ENCODE measurements at places on chromosomes 11 and 22. TPM values are rescaled to one million over a fixed set of nuclear protein-coding genes. Genes with fewer than 3 reads are reported as not detected.
A peak's percentile ranks its signal among the peaks of the same experiment; 100 is the strongest.

- DNase-seq, result no peak
Observed at GRCh38 chr22:22909605-22910271, 22.1 kb downstream of the IGLL5 start.

The USH1C gene
- 5.3 TPM for total RNA-seq

The NNMT gene
- 871 TPM for total RNA-seq

The OR5B21 gene
- total RNA-seq, result not detected

- no peak for DNase-seq
Observed at GRCh38 chr11:134027671-134028070, 41.2 kb upstream of the JAM3 start.

The APOA1 gene
- not detected for total RNA-seq

DNA sequence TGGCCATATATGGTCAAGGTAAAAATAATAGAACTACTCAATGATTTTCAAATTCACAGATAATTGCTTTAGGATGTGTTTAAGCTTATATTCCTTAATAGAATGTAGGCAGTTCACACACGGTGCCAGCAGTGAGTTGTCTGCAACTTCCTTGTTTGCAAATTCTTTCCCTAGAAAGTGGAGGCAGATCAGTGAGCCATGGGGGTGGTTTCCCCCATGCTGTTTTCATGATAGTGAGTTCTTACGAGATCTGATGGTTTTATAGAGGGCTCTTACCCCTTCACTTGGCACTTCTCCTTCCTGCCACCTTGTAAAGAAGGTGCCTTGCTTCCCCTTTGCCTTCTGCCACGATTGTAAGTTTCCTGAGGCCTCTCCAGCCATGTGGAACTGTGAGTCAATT, 111.8 kb upstream of the LMO1 start:
- DNase-seq, result no peak

DNA sequence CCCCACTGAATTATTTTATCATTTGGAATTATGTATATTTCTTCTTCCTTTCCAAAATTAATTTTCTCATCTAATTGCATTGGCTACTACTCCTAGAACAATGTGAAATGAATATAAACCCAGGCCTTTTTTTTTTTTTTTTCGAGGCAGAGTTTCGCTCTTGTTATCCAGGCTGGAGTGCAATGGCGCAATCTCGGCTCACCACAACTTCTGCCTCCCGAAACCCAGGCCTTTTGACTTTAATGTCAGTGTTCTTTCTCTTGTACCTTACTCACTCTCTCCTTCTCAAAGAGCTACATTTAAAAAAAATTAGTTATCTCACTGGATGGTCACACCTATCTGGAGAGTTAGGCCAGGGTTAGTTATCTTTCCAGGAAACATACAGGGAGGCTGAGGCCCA, 35.3 kb upstream of the LRRC32 start:
- no peak for DNase-seq

DNA sequence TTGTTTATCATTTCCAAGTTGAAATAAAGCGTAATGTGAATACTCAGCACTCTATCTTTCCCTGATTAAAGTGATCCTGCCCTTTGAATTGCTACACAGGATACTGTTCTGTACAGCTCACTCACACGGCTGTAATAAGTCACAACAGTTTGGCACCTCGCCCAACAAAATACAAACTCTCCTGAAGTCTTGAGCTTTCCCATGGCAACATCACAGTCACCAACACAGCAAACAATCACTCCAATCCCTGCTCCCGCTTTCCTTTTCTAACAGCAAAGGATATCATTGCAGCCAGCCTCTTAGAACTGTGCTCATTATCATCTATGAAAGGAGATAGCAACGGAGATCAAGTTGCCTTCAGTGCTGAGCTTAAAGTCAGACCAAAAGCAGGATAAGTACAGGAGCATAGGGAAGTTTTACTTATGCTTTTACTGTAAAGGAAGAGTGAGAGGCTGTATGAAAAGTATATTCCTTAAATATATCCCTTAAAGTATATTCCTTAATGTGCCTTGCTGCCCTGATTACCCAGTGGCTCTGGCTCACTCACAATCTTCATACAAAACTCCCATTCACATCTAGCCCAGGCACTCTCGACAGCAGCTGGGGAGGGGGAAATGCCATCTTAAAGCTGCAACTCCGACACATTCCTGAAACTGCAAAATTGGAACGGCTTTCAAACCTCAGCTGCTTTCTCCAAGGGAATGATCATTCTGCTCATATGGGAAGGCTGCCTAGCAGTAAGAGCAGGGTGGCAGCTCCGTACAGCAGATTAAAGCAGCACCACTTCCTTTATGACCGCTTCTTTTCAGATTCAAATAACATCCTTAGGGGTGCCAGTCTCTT, 35.8 kb downstream of the MAML2 start:
- DNase-seq, result peak; percentile 99

GRCh38 chr11:44927174-44927661, 23.5 kb downstream of the TP53I11 start:
- peak; percentile 57 for DNase-seq

The UCP3 gene
- 0.24 TPM for total RNA-seq

DNA sequence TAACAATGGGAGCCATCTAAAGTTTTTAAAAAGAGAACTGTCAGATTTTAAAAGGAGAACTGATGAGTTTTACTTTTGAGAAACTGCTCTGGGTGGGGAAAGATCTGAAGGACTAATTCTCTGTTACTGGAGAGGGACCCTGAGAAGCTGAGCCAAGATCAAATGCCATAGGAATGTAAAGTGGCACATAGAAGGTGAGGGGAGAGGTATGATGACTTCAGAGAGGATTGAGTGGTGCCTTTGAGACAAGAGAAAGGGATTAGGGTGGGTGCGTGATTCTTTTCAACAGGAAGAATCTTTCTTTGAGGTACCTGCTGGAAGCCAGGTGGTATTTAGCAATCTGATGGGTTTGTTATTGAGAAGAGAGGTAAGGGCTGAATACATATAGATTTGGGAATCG, 9.0 kb downstream of the CRKL start:
- no peak for DNase-seq

The HMGXB4 gene
- total RNA-seq, result 9.1 TPM

- no peak for DNase-seq
Observed at GRCh38 chr22:35728639-35729308, 11.1 kb downstream of the APOL5 start.

GRCh38 chr11:34300926-34301295, 56.9 kb downstream of the ABTB2 start:
- DNase-seq, result no peak

The RIMBP3C gene
- total RNA-seq, result not detected

The FREY1 gene
- not detected for total RNA-seq

DNA sequence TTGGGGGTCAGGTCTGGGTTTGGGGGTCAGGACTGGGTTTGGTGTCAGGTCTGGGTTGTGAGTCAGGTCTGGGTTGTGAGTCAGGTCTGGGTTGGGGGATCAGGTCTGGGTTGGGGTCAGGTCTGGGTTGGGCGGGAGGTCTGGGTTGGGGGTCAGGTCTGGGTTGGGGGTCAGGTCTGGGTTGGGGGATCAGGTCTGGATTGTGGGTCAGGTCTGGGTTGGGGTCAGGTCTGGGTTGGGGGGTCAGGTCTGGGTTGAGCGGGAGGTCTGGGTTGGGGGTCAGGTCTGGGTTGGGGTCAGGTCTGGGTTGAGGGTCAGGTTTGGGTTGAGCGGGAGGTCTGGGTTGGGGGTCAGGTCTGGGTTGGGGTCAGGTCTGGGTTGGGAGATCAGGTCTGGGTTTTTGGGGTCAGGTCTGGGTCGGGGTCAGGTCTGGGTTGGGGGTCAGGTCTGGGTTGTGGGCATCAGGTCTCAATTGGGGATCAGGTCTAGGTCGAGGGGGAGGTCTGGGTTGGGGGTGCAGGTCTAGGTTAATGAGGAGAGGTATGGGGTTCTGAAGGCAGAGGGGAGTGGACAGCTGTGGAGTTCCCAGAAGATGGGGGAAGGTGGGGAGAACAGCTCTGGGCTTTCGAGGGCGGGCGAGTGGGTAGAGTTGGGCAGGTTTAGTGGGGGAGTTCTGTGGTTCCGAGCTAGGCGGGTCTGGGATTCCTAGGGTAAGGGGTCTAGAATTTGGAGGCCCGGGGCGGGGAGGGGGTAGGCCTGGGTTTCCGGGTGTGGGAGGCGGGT, 629 bp downstream of the TTLL8 start:
- DNase-seq, result no peak

DNA sequence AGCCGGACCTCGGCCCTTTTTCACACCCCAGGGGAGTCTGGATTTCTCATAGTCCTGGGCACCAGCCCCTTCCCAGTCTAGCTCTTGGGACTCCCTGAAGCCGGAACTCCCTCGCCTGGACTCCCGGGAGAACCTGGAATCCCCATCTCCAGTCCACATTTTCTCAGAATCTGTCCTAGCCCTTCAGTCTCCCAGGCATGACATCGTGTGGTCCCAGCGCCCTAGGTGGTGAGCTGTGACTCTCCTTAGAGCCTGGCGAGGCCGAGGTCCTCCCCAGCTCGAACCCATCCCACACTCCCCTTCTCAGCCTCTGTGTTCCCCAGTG, 673 bp upstream of the DUSP18 start:
- DNase-seq, result no peak

DNA sequence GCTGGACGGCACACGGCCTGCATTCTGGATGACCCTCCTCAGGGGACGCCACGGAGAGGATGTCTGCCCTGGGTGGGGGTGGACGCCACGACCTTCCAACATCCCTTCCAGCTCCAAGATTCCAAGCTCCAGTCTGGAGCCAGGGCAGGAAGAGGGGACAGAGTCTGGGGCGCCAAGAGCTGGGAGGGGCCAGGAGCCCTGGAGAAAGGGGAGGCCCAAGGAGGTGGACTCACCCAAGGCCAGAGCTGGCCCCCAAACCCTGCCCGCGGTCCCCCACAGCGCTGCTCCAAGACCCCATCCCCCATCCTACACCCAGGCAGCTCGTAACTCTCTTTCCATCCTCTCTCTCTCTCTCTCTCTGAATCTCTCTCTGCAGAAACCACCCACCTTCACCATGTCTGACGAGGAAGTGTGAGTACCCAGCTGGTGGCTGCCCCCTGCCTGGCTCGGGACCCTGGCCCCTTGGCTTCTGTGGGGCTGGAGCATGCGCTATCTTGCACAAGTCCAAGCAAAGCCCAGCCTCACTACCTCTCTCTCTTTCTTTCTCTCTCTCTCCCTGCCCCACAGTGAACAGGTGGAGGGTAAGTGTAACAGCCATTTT, 3.1 kb downstream of the TNNT3 start:
- no peak for DNase-seq

The MAPK8IP2 gene
- 0.72 TPM for total RNA-seq

GRCh38 chr11:19853920-19854319, 141.3 kb downstream of the NAV2 start:
- DNase-seq, result no peak

DNA sequence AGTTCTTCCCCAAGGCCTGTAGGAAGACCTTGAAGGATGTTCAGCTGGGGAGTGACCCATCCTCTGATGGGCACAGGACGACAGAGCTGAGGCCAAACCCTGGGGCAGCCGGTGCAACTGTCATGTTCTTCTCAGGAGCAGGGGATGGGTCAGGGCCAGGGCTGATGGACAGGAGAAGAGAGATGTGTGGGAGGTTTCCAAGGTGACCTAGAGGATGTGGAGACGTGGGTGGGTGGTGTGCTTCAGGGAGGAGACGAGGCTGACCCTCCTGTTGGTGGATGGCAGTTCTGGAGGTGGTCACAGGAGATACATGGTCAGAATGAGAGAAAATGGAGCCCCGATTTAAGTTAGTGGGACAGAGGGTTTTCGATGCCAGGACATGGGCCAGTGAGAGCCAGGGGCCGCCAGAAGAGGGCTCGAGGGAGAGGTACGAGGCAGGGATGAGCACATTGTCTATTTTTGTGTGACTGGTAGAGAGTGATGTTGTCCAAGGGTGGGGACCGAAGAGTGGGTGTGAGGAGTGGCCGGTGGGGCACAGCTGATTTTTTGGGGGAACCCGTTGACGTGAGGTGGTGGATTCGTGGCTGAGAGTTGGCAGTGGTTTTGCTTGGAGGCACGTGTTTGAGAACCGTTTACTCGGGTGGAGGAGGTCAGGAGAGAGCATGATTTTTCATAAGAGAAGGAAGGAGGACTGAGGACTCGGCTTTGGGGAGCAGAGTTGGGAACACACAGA, 14.6 kb downstream of the TBC1D22A start:
- no peak for DNase-seq

The TMEM41B gene
- 27.0 TPM for total RNA-seq

DNA sequence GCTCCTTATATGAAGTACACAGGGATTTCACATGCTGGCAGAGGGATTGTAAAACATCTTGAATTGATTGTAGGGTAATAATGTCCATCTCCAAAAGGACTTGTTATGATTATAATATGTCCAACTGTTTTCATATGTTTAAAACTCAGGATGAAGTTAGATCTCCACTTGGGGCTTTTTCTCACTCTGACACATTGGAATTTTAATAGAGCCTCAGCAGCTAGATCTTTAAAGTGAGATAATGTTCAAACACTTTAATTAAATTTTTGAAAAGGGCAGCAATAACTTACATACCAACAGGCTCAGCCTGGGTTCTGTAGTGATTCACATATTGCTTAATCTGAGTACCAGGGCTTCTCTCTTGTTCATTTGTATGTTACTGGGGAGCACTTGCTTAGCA, 152.1 kb downstream of the NELL1 start:
- no peak for DNase-seq

GRCh38 chr11:94134651-94135512, 6.2 kb downstream of the PANX1 start:
- peak; percentile 96 for DNase-seq

DNA sequence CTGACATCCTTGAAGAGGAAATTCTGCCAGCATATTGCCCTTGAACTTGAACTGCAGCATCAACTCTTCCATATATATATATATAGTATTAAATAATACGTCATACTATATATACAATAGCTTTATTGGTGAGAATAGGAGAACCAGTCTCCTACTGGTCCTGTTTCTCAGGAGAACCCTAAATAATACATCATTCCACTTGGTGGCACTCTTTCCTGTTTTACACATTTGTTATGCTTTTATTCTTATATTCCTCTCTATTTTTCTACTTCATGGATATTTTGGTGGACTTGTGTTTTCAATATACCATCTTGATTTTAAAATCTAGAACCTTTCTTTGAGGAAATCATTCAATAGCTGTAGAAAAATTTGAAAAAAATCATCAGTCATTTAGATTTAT, 193.3 kb downstream of the TRPC6 start:
- peak; percentile 28 for DNase-seq

- DNase-seq, result no peak
Observed at GRCh38 chr11:87150936-87151335, 113.2 kb downstream of the TMEM135 start.

The HORMAD2 gene
- 1.2 TPM for total RNA-seq

The ISX gene
- total RNA-seq, result not detected

DNA sequence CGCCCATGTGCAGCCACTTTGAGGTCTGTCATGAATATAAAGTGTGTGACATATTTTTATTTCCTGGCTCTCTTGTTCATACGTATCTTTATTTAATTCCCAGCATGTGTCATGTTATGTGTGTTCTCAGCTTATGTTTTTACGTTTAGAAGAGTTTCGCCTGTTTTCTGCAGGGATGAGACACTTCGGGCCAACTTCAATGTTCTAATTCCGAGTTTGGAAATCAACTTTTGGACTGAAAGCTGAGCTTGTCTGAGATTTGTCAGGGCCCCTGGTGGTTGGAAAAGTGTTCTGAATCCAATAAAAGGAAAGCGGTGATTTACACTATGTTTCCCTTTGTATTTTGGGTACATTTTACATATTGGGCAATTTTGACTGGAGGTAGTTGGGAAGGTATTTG, 810.7 kb downstream of the TBC1D22A start:
- DNase-seq, result no peak

Data from umbilical cord (tissue), 2 donors.